ENCODE measurements at places on chromosomes 6 and 20.
A peak's percentile ranks its signal among the peaks of the same experiment; 100 is the strongest.

DNA sequence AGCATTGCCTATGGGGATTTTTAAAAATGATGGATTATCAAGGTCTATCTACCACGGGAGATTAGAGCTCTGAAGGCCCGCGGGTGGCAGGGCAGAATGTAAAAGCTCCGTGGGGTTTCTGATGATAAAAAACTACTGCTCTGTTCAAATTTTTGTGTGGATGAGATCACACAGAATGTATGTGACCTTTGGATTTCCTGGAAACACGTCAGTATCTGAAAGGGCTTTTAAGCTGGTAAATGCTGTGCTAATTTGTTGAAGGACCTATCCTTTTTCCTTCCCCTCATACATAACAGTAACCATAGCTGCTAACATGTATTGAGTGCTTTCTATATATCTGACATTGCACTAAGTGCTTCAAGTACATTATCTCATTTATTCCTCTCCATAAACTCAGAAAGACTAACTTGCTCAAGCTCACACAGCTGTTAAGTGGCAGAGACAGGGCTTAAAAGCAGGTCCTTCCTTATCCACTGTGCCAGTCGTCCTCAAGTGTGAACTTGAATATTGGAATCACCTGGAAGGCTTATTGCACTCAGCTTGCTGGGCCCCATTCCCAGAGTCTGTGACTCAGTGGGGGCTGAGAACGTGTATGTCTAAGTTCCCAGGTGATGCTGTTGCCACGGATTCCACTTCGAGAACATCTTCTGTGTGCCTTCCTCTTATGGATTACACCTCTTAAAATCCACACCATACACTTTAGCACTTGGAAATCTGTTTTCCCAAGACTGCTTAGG is 1.9 kb upstream of the TMEM242 start:
- no peak overlapping the region for H3K27ac ChIP-seq
- no peaks in the 10 kb centered on the region for H3K36me3 ChIP-seq
- no peak for DNase-seq

- peaks cover 5% of the 10 kb centered on the region for H3K4me1 ChIP-seq
- no peak overlapping the region for H3K27ac ChIP-seq
- H3K27me3 ChIP-seq = no peaks in the 10 kb centered on the region
- no peaks in the 10 kb centered on the region for H3K36me3 ChIP-seq
- H3K4me3 ChIP-seq = no peak overlapping the region
Measured at GRCh38 chr6:150078788-150079187, 9.9 kb upstream of the ULBP3 start.

DNA sequence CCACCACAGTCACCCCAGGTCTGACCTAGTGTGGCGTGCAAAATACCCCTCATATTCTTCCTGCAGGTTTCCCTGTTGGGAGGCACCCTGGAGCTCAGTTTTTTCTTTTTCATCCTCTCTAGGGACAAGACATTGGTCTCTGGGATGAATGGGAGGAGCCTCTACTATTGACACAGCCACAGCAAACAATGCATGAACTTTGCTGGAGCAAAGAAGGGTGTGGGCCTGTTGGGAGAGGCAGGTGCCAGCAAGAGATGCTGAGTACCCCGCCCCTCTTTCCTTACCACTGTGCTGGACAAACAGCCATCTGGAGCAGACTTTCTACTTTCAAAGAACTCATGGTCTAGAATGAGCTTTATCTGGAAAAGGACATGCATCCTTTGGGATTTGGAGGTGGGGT is 10.1 kb downstream of the TGM3 start:
- no peak overlapping the region for H3K27ac ChIP-seq
- no peaks in the 10 kb centered on the region for H3K27me3 ChIP-seq
- no peaks in the 10 kb centered on the region for H3K36me3 ChIP-seq
- no peak for DNase-seq
- no peak overlapping the region for H3K4me3 ChIP-seq

- H3K4me3 ChIP-seq = no peak overlapping the region
- no peak for DNase-seq
- no peaks in the 10 kb centered on the region for H3K4me1 ChIP-seq
- no peaks in the 10 kb centered on the region for H3K36me3 ChIP-seq
- no peak overlapping the region for H3K27ac ChIP-seq
Measured at GRCh38 chr6:11889572-11889971, 111.0 kb upstream of the ADTRP start.

DNA sequence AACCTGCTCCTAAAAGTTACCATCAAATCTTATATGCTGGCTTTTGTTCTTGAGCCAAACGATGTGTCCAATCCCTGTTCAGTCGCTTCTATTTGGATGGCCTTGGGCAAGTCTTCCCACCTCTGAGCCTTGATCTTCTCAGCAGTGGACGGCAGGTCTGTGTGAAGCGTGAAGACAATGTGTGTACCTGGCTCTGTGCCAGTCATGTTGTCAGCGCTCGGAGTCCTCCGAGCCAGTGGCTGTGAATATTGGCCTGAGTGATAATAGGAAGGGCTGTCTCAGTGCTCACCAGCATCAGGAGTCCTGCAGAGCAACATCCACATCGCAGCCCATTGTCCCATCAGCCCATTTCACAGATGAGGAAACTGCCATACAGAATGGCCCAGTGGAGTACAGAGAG is 219.0 kb downstream of the CDC5L start:
- no peaks in the 10 kb centered on the region for H3K4me1 ChIP-seq
- no peaks in the 10 kb centered on the region for H3K36me3 ChIP-seq
- H3K4me3 ChIP-seq = no peak overlapping the region
- H3K27ac ChIP-seq = no peak overlapping the region
- DNase-seq = peak; percentile 50
- no peaks in the 10 kb centered on the region for H3K27me3 ChIP-seq

DNA sequence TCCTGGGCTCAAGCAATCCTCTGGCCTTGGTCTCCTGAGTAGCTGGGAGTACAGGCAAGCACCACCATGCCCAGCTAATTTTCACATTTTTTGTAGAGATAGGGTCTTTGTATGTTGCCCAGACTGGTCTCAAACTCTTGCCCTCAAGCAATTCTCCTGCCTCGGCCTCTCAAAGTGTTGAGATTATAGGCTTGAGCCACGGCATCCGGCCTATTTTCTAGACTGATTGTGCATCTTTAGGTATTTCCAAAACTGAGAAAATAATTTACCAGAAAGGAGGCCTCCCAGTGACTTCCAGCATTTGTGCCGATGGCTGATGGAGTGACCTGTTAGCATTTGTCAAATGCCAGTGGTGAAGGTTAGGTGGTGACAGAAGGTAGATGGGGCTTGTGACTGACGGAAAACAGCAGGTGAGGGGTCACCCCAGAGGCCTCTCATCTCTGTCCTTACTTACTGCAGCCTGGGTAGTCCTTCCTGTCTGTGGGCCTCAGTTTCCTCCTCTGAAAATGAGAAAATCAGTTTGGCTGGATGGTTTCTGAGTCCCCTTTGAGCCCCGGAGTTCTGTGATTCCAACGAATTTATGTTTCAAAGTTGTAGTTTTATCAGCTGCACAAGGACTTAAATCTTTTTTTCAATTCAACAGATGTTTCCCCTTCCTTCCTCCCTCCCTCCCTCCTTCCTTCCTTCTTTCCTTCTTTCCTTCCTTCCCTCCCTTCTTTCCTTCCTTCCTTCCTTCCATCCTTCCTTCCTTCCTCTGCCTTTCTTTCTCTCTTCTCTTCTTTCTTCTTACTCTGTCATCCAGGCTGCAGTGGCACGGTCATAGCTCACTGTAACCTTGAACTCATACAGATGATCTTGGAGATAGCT is 53.5 kb downstream of the TGM2 start:
- DNase-seq = no peak
- H3K4me1 ChIP-seq = peaks cover 10% of the 10 kb centered on the region
- no peaks in the 10 kb centered on the region for H3K27me3 ChIP-seq
- H3K27ac ChIP-seq = no peak overlapping the region
- H3K36me3 ChIP-seq = no peaks in the 10 kb centered on the region
